C1 segment of cervical spinal cord (tissue), 14 donors: ENCODE measurements at places on chromosomes 2 and 18.
A peak's percentile ranks its signal among the peaks of the same experiment; 100 is the strongest.

DNA sequence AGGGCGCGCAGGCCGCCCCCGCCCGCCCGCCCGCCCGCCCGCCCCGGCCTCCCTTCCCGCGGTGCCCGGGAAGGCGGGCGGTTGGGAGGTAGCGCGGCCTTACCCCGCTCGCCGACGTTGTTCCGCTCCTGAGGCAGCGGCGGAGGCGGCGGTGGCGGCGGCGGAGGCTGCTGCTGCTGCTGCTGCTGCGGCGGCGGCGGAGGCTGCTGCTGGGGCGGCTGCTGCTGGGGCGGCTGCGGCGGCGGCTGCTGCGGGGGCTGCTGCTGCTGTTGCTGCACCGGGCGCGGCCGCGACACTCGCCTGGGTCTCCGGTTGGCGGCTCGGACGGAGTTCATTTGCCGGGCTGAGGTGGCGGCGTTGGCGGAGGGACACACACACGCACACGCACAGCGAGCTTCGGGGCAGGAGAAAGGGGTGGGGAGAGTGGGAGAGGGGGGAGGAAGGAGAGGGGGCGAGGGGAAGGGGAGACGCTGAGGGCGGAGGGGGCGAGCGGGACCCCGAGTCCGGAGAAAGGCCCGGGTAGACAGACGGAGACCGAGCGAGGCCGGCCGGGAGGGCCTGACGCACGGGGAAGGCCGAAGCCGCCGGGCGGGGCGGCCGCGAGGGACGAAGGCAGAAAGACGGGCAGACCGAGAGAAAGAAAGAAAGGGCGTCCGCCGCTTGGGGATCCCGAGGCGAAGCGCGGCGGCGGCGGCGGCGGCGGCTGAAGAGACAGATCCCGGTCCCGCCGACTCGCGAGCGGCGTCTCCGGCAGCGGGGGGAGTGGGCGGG lies 727 bp downstream of the FBXO11 start:
- DNase-seq = no peak

DNA sequence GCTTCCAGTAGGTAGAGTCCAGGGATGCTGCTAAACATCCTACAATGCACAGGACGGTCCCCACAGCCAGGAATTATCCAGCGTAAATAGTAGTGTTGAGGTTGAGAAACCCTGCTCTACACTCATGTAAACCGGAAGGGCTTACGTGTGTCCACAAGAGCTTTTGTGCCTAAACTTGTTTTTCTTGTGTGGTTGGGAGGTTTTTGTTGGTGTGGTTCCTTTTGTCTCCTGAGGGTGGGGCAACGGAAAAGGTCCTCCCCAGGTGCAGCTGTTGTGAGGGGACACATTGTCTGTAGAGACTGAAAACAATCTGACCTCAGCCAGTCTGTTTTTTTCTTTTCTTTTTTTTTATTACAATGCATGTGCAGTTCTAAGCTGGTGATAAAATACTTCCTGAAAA lies 72.7 kb upstream of the MGAT5 start:
- DNase-seq = no peak

DNA sequence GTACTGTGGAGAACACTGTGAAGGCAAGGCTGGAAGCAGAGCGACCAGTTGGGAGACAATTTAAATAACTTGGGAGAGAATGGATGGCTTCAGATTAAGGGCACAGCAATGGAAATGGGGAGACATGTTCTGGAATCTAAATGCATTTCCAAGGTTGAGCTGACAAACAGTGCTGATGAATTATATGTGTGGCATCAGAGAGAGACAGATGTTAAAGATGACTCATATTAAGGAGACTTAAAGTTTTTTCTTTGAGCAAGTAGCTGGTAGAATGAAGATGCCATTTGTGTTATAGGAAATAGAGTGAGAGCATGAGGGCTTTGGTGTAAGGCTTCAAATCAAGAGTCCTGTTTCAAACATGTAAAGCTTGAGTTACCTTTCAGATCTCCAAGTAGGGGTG lies 441.8 kb downstream of the SETBP1 start:
- DNase-seq = no peak

GRCh38 chr2:167592441-167592840 lies 655.0 kb downstream of the STK39 start:
- peak; percentile 0 for DNase-seq

DNA sequence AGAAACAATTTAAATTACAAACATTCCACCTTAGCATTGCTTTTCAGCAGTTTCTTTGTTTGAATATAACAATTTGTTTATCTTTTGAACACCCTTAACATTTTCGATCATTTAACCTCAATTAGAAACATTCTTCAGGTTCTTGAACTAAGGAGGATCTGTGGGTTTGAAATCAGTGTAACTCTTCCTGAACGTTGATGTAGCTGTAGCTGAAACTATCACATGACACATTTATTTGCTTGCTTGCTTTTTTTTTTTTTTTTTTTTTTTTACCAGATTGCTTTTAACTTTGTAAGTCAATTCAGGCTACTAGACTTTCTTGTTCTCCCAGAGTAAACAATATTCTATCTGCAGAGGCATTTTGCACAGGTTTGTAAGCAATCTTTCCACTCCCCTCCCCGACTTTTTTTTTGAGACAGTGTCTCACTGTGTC lies 47.6 kb downstream of the GPD2 start:
- no peak for DNase-seq

GRCh38 chr2:63035169-63035568 lies 15.5 kb upstream of the OTX1 start:
- no peak for DNase-seq

DNA sequence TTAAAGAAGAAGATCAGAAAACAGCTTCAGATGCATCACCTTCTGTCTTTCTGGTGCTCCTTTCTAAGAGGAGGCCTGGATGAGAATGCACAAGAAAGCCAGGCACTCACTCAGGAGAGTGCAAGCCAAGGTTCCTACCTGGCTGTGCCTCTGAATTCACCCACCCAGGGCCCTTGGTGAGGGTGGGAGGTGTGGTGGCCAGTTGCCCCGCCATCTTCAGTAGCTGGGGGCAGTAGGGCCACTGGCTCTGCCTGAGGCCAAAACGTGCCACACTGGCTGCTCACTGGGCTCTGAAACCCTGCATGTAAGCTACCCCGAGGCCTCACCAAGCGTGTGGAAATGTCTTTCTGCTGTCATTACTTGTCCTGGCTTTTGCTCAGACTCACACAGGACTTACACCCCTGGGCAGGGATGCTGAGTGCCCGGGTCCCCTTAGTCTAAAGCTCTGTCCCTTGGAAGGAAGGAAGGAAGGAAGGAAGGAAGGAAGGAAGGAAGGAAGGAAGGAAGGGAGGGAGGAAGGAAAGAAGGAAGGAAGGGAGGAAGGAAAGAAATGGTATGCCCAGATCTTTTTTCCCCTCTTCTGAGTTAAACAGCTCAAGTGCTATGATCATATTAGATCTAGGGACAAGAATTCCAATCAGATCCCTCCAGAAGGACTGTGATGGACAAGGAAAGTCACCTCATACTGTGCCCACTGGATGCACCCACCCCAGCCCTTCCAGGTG lies 8.5 kb upstream of the LBH start:
- DNase-seq = no peak

GRCh38 chr18:61887838-61888237 lies 5.0 kb downstream of the RNF152 start:
- no peak for DNase-seq
